ENCODE measurements at places on chromosomes 16 and 17. TPM values are rescaled to one million over a fixed set of nuclear protein-coding genes. Genes with fewer than 3 reads are reported as not detected.

The CCL16 gene
- total RNA-seq = not detected

The RAMP2 gene
- not detected for total RNA-seq

The GNG13 gene
- not detected for total RNA-seq

The GPATCH8 gene
- 44.7 TPM for total RNA-seq

The IFT20 gene
- 24.1 TPM for total RNA-seq

The AOC2 gene
- 3.2 TPM for total RNA-seq

The TEKT5 gene
- not detected for total RNA-seq

The KRTAP9-2 gene
- total RNA-seq = not detected

The KRTAP9-9 gene
- not detected for total RNA-seq

The KRTAP4-3 gene
- total RNA-seq = not detected

The NKD1 gene
- total RNA-seq = 1.8 TPM

The EPOP gene
- 34.9 TPM for total RNA-seq

The PRAC1 gene
- not detected for total RNA-seq

The ENPP7 gene
- total RNA-seq = not detected

The ZNF75A gene
- 25.4 TPM for total RNA-seq

The DCAKD gene
- 30.0 TPM for total RNA-seq

The SLC6A2 gene
- total RNA-seq = not detected

The NPTX1 gene
- 5.2 TPM for total RNA-seq

The RTN4RL1 gene
- 0.25 TPM for total RNA-seq

The COG7 gene
- 24.2 TPM for total RNA-seq

The MT1A gene
- 7.6 TPM for total RNA-seq

The SLC35G6 gene
- not detected for total RNA-seq

The TOP3A gene
- 75.0 TPM for total RNA-seq

The TBC1D3H gene
- total RNA-seq = not detected

The C1QL1 gene
- total RNA-seq = 0.41 TPM

The NXN gene
- total RNA-seq = 0.48 TPM

The GCGR gene
- not detected for total RNA-seq

The VMO1 gene
- total RNA-seq = 0.46 TPM

The MFAP4 gene
- not detected for total RNA-seq

The HIGD1B gene
- not detected for total RNA-seq

The HBA2 gene
- total RNA-seq = 0.32 TPM

The ATP6V0C gene
- total RNA-seq = 114 TPM
